ENCODE measurements at places on chromosomes 3 and 15. TPM values are rescaled to one million over a fixed set of nuclear protein-coding genes. Genes with fewer than 3 reads are reported as not detected.
A peak's percentile ranks its signal among the peaks of the same experiment; 100 is the strongest.

GRCh38 chr15:80551348-80551747, 143.8 kb upstream of the ABHD17C start:
- DNase-seq = no peak

- peak; percentile 18 for DNase-seq
Observed at GRCh38 chr15:77944002-77944867, 133.3 kb downstream of the TBC1D2B start.

DNA sequence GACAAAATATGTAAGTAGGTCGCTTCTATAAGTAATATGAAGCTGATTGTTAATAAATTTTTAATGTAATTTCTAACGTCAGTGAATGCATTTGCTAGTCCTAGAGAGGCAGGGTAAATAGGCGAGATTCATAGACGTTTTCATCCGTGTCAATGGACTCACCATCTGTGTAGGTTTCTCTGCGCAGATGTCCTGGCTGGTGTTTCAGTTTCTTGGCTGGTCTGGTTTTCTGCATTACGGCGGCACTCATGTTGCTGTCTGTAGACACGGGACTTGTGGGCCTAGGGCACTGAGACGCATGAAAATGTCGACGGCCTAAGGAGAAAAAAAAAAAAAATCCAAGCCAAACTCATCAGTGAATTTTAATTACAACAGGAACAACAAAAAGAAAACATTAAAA, 1153.3 kb downstream of the ROBO1 start:
- DNase-seq = no peak

The SERPINI2 gene
- total RNA-seq = not detected

The GOLGA6A gene
- total RNA-seq = 0.89 TPM

The SCAANT1 gene
- not detected for total RNA-seq
